NCI-H2171 treated with DMSO at 0.1 percent for 48 hours (cell line): ENCODE measurements at places on chromosomes 1 and 21.

DNA sequence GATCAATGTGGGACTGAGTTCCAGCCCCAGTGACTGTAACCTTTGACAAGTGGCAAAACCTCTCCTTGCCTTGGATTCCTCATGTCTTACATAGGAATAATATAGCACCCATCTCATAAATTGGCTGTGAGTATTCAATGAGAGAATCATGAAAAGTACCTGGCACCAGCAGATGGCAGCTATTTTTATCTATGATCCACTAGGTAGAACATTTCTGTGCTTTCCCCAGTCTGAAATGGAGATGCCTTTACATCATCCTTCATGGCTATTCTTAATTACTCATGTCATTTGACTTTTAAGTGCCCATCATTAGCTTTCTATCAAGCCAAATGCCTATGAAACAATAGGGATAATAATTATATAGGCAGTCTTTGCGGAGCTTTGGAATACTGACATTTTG lies 130.1 kb downstream of the TGFB2 start:
- DNase-seq: no peak

- peak; percentile 19 for DNase-seq
These were observed 176.2 kb downstream of the PCP4 start for GRCh38 chr21:40043423-40043822.

GRCh38 chr1:97976801-97977200 lies 56.0 kb upstream of the DPYD start:
- peak; percentile 79 for DNase-seq

DNA sequence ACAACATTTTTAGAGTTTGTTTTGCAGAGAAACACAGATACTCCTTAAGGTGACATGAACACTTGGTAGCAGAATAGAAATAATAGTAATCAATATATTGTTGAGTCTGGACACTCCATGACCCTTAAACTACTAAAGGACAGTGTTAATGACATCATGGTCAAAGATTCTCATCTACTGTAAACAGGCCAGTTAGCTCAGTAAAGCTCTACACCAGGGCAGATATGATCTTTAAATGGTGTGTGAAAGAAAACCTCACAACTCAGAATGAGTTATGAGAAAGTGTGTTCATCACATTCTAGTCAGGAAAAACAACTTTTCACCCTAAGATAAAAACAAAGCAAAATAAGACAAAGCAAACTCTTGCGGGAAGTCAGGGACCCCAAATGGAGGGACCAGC lies 58.1 kb upstream of the ADAMTS5 start:
- DNase-seq: no peak
